ENCODE measurements at places on chromosomes 11 and 22.

DNA sequence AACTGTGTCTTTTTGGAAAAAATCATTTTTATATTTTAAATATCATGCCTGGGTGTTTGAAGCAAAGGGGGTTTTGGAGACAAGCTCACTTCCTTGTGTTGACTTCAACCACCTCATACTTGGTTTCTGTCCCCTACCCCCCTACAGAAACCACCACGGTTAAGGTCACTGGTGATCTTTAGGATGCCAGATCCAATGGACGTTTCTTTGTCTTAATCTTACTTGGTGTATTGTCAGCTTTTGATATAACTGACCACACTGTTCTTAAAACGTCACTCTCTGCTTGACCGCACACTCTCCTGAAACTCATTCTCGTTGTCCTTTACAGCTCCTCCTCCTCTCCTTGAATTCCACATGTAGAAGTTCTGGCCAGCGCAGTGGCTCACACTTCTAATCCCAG, 34.8 kb upstream of the SWAP70 start:
- no peak for DNase-seq

GRCh38 chr11:15143855-15144254, 29.1 kb downstream of the INSC start:
- DNase-seq = no peak

- DNase-seq = no peak
Measured at GRCh38 chr22:42062506-42063170, 8.0 kb downstream of the NAGA start.

DNA sequence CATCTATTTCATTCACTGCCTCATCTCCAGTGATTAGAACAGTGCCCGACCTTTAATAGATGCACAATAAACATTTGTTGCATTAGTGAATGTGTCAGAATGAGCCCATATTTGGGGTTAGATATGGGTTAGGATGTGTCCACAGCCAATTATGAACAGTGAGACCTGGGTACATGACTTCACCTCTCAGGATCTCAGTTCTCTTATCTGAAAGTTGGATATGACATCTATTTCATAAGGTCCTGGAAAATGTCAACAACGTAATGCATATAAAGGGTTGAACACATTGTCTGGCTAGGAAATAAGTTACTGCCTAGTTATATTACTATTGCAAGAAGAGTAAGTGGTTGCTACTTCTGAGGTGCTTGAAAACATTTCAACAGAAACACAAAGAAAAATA, 79.7 kb upstream of the LDLRAD3 start:
- no peak for DNase-seq

DNA sequence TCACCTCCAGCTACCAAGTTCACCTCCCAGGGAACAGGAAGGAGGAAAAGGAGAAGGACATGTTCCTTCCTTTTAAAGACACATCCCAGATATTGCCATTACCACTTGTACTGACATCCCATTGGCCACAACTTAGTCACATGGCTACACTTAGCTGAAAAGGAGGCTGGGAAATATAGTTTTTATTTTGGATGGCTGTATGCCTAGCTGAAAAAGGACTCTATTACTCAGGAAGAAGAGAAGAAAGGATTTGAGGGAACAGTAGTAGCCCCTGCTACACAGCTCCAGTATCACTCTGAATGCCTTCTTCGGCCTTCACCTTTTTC, 2.1 kb upstream of the APOA5 start:
- DNase-seq = no peak

GRCh38 chr22:24510637-24511625, 15.8 kb downstream of the UPB1 start:
- DNase-seq = no peak

DNA sequence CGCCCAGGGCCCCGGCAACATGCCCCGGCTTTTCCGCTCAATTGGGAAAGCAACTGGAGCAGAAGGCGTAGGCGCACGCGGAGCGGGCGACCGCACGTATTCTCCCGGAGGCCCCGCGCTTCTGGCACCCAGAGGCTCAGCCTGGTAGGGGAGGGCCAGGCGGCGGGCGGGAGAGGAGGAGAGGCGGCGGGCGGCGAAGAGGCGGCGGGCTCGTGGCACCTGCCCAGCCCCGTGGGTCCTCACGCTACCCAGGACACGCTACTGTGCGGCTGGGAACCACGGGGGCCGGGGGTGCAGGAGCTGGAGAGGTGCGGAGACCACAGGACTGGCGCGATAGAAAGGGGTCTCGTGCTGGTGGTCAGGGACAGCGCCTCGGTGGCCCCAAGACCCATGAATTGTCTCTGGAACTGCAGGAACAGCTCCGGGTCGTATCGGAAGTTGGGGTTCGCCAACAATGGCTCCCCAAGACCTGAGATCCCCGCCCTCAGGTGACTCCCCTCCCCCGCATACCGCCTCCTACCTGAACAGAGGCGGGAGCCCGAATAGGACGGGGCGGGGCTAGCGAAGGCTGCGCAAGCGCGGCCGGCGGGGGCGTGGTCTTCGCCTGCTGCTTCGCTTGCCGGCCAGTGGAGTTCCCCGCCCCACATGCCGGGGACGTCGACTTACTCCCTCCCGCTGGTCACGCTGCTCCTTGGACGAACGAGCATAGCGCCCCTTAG, at the start of gene SLC37A4:
Gene SLC37A4, minus strand, starts transcription at position 549 of the 719 bp plus-strand sequence.
- peak; percentile 96 for DNase-seq

GRCh38 chr11:47589584-47589976, 3.1 kb downstream of the FAM180B start:
- DNase-seq = no peak

GRCh38 chr11:7422544-7423331, 62.6 kb upstream of the OLFML1 start:
- no peak for DNase-seq

- DNase-seq = no peak
Measured at GRCh38 chr22:36497910-36498665, 8.8 kb downstream of the FOXRED2 start.

GRCh38 chr22:32584650-32585049, 110.0 kb downstream of the FBXO7 start:
- no peak for DNase-seq

Data from activated CD4-positive, alpha-beta T cell treated with anti-CD3 and anti-CD28 coated beads, Interleukin-2, amount 50 U/mL, for 24 hours (primary cell).